ENCODE measurements at places on chromosomes 1 and 21.

GRCh38 chr1:76066394-76066793 lies 8.2 kb upstream of the ST6GALNAC3 start:
- DNase-seq = no peak

DNA sequence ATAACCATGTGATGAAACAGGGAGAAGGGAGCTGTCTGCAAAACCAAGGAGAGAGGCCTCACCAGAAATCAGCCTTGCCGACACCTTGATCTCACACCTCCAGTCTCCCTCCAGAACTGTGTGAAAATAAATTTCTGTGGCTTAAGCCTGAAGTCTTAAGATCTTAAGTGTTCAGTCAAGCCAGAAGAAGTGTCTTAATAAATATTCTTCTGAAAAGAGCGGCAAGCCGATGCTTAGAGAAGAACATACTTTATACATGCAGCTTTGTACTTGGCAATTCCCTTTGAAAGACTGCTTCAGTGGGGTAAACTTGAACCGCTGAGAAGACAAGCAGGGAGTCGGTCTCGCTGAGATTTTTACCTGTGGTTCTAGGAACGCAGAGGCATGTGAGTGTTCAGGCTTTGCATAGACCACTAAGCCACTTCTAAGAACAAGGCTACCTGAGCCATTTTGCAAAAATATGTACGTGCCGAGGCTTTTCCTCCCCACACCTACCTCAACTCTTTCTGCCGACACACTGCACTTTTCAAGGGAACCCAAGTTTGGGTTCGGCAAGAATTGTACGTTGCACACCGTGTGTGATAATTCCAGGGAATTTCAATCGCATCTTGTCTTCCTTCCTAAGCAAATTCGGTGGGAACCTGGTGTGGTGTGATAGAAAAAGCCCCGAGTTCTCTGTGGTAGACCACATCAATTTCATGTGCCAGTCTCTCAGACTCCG lies 3.4 kb downstream of the RUNX1 start:
- no peak for DNase-seq

- DNase-seq = no peak
Observed at GRCh38 chr1:2050461-2050792, 216 bp downstream of the PRKCZ start.

DNA sequence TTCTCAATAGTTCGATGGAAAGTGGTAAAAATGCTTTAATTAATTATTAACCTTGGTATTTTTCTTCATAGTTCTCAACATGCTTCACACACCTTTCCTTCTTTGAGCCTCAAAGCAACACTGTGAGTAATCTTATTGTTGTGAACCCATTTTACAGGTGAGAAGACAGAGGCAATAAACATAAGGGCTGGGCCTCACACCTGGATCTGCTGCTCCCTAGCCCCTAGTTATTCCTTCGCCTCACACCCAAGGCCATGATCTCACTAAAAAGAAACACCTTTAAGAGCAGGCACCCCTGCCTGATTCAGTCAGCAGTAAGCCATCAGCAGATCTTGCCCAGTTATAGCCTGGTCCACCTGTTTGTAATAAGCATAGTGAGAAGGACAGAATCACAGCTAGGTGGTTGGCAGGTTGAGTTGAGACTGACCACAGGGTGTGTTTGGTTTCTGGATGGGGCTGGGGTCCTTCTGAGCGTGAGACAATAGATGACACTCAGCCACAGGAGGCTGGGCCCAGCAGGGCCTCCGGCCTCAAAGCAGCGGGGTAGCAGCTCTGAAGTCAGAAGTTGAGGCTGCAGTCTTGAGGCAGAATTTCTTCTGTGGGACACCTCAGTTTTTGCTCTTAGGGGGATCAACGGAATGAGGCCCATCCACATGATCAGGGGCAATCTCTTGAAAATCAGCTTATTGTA lies 203.9 kb downstream of the RHOU start:
- DNase-seq = no peak

- no peak for DNase-seq
Observed at GRCh38 chr21:33943293-33943692, 27.7 kb upstream of the ATP5PO start.

GRCh38 chr1:26556111-26556510 lies 26.6 kb downstream of the RPS6KA1 start:
- DNase-seq = no peak

DNA sequence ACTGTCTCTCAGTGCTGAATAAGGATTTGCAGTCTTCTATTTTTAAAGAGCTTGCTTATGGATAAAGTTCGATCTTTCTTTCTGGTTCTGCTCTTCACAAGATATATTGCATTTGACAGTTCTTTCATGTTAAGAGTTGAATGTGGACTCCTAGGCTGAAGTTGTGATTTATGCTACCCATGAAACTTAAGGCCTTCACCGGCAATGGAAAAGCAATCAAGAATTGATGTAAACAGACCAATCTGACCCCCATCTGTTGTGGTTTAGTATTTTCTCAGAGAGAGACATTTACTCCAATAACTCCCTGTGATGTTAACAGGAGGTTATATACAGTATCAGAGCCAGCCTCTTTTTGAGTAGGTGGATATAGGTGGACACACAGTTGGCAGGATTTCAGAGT lies 165.8 kb downstream of the PAPPA2 start:
- no peak for DNase-seq

GRCh38 chr1:38818175-38818976 lies 41.2 kb downstream of the RRAGC start:
- no peak for DNase-seq

DNA sequence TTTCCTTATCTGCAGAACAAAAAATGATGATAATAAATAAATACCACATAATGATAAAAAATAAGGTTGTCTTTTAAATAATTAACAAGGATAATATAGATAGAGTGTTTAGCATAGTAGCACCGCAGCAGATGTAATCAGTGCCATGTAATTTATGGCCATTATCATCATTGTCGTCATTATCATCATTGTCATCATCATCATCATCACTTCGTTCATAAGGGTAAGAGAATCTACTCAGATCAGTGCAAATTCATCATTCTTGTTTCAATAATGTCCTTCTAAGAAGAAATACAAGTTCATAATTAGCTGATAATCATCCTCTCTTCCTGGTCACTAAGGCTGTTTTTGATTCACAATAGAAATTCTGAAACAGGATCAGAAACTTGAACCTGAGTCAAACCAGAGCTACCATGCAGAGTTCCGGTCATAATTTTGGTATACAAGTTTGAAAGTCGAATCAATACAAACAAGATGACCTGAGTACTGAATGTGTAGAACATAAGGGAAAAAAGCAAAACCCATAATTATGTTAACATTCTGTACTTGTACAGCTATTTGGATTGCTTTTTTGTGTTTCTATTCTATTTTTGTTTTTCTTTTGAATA lies 172.0 kb downstream of the LRRC40 start:
- DNase-seq = no peak

DNA sequence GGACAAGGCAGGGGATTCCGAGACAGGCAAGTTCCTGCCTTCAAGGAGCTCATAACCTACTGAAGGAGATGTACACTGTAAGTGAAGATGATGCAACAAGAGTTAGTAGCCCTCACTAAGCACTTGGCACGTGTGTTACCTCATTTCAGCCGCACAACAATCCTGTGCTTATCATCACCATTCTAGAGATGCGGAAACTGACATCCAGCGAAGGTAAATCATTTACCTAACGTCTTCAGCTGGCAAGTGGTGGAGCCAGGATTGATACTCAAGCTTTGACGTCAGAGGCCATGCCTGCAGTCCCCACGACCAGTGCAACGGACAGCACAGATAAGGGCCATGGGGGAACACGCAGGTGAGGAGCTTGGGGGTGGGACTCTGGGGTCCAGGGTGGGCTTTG lies 2.9 kb upstream of the UBXN10 start:
- DNase-seq = no peak

- DNase-seq = no peak
Observed at GRCh38 chr1:209335178-209335577, 248.3 kb upstream of the CAMK1G start.

- DNase-seq = no peak
Observed at GRCh38 chr1:246219508-246220030, 287.5 kb downstream of the SMYD3 start.

DNA sequence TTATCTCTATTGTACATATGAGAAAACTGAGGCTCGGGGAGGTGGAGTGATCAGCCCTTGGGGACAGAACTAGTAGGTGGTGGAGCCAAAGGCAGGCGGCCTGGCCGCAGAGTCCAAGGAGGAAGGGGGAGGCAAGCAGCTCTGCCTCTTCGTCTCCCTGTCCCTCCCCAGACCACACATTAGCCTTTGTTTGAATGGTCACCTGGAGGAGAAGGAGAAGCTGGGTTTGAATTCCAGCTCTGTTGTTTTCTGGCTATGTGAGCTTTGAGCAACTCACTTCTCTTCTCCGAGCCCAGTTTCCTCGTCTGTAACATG lies 21.4 kb upstream of the LAPTM5 start:
- no peak for DNase-seq

DNA sequence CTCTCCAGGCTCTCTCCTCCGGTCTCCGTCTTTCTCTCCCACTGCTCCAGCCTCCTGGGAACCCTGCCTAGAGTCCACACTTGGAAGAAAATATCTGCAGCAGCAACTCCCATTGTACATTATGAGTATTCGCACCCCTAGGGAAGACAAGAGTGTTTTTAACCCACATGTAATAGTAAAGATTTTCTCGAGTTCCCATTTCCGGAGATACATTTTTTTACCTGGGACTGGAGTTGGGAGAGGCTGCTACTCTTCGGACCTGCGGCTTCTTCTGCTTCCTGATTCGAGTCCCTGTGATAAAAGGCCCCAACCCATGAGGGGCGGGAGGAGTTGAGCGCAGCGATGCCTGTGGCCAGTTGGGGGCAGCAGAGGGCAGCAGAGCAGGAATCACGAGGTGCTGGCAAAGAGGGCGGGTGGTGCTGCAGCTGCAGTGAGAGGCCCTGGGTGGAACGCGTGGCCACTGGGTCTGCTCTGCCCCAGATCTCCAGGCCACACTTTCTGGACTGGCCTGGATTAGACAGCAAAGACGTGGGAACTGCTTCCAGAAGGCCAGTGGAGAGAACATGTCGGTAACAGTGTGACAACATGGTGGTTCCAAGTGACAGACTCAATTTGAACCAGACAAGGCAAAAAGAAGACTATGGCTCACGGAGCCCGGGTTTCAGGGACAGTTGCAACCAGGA lies 221.0 kb upstream of the CSF3R start:
- peak; percentile 23 for DNase-seq

DNA sequence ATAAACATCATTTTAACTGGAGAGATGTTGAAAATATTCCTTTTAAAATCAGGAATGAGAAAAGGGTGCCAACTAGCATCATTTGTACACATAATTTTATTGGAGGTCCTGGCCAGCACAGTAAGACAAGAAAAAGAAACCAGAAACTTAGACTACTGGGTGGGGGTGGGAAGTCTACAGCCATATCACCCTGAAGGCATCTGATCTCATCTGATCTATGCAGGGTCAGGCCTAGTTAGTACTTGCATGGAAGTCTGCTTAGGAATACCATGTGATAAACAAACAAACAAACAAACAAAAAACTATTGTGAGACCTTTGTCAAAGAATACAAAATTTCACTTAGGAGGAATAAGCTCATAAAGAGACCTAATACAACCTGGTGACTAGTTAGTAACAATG lies 54.2 kb downstream of the EIF2B3 start:
- DNase-seq = no peak

DNA sequence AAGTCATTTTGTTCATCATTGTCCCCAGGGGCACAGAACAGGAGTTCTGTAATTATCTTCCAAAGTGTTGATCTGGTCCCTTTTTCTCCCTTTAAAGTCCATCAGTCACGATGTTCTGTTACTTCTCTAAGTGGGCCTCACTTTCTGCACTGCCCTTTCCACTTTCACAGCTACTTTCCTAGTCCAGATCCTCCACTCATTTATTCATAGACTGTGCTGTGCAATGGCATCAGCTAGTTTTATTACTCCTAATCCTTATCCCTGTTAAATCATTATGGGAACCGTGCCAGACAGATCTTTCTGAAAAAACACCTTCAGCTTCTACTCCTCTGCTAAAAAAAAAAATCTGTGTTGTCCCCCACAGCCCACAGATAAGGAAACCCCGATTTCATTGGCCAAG lies 64.0 kb upstream of the BCL10 start:
- DNase-seq = no peak
